Hair follicle dermal papilla cell (primary cell): ENCODE measurements at places on chromosomes 4 and X. TPM values are rescaled to one million over a fixed set of nuclear protein-coding genes. Genes with fewer than 3 reads are reported as not detected.

Gene TMEM47
- total RNA-seq, result 219 and 294 TPM in 2 replicates

Gene MRFAP1L1
- total RNA-seq, result 34.7 and 44.6 TPM in 2 replicates

Gene ARL13A
- total RNA-seq, result not detected in 2 replicates

Gene MCUB
- 20.6 and 40.8 TPM in 2 replicates for total RNA-seq

Gene PF4V1
- not detected in 2 replicates for total RNA-seq

Gene DCX
- not detected in 2 replicates for total RNA-seq

Gene RASGEF1B
- total RNA-seq, result 0.12 and 0.16 TPM in 2 replicates

Gene FAT4
- total RNA-seq, result 80.1 and 117 TPM in 2 replicates

Gene BBS12
- 6.2 and 6.6 TPM in 2 replicates for total RNA-seq

Gene CENPVL2
- total RNA-seq, result not detected in 2 replicates

Gene INTS6L
- 8.7 and 9.7 TPM in 2 replicates for total RNA-seq

Gene NLGN4X
- total RNA-seq, result 0.24 and 1.9 TPM in 2 replicates

Gene MYOZ2
- total RNA-seq, result not detected in 2 replicates

Gene MAGEB10
- total RNA-seq, result not detected in 2 replicates

Gene CENPI
- 6.0 and 6.1 TPM in 2 replicates for total RNA-seq

Gene LRRC66
- total RNA-seq, result 0.36 and 0.49 TPM in 2 replicates

Gene MAGEA10
- total RNA-seq, result not detected in 2 replicates

Gene SLC2A9
- total RNA-seq, result 1.2 and 1.6 TPM in 2 replicates

Gene NPY1R
- 0.49 TPM in 1 of 2 replicates, not detected in the other for total RNA-seq

Gene PFKFB1
- 0.12 and 0.16 TPM in 2 replicates for total RNA-seq
